Memory B cell (primary cell): ENCODE measurements at places on chromosomes 7 and 10.

DNA sequence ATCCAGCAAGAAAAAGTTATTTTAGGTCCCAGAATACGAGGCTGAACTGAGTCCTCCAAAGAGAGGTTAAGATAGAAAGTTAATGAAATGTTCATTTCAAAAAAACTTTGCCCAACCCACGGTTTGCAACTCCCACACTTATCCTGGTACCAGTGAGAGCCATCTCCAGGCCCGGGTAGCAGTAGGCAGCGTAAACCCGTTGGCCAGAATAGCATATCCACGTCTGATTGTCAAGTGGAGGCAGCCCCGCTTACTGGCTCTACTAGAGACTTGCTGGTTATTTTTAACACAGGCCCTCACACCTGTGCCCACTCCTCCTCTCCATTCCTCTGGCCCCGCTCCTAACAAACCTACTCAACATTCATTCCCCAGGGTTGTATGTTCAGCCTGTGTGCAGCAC is 109.7 kb downstream of the HIP1 start:
- DNase-seq = no peak

- DNase-seq = no peak
Measured at GRCh38 chr10:117271427-117271826, 30.5 kb downstream of the SLC18A2 start.

DNA sequence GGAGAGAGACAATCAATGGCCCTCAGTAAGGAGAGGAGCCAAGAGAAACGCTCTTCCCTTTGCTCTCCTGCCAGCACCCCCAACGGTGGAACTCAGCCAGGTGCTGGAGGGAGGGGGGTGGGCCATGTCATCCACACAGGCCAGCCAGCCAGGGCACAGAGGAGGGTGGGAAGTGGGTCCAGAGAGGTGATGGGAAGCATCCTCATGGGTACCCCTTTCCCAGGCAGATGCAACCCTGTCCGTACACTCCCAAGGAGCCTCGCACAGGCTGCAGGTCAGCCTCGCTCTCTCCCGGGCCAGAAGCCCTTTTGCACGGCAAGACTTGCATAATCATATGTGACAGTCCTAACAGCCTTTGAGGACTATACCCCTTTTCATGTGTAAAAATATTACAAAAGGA is 142.0 kb upstream of the NAMPT start:
- no peak for DNase-seq

- DNase-seq = no peak
Measured at GRCh38 chr10:56867236-56867635, 506.2 kb upstream of the ZWINT start.

DNA sequence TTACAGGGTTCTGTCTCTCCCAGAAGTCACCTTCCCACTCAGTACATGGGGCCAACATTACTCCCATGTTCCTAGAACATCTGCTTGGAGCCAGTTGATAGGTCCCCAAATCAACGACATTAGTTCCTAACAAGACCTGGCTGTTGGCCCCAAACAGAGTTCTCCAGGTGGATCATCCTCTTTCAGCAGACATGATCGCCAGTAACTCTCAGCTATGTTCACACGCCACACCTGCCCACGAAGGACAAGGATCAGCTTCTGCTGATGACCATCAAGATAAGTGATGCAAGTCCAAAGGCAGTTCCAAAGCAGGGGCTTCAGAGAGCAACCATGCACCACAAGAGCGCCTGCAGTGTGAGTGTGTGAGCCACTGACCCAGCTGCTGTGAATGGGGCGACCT is 11.0 kb downstream of the ZNF777 start:
- DNase-seq = no peak

- DNase-seq = no peak
Measured at GRCh38 chr10:132918264-132918616, 24.1 kb downstream of the CFAP46 start.

- DNase-seq = no peak
Measured at GRCh38 chr7:46414946-46415345, 493.9 kb upstream of the IGFBP3 start.

- DNase-seq = peak; percentile 56
Measured at GRCh38 chr10:26437637-26438461, at the start of gene APBB1IP. Gene APBB1IP, plus strand, starts transcription at chr10:26438341. Its CDS starts 53,986 bp downstream, at chr10:26492327.

- no peak for DNase-seq
Measured at GRCh38 chr7:117283779-117284178, 39.1 kb downstream of the WNT2 start.

DNA sequence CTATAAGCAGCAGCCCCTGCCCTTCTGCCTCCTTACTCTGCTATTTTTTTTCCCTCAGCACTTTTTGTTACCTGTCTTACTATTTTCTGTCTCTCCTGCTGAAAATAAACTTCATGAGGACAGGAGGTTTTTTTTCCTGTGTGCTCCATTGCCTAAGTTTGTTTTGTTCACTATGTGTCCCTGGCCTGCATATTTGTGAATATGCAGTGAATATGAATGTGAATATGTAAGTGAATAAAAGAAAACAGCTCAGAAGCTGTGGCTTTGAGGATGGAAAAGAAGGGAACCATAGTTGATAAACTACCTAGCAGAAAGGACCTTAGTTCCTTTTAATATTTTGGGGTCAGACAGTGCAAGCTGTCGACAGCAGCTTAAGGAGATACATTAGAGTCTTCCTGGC is 34.9 kb downstream of the PCBD1 start:
- DNase-seq = no peak

GRCh38 chr7:12685550-12685949 is 1.9 kb upstream of the ARL4A start:
- peak; percentile 22 for DNase-seq

GRCh38 chr7:149624419-149625339 is 127.1 kb upstream of the ZNF746 start:
- DNase-seq = peak; percentile 94

DNA sequence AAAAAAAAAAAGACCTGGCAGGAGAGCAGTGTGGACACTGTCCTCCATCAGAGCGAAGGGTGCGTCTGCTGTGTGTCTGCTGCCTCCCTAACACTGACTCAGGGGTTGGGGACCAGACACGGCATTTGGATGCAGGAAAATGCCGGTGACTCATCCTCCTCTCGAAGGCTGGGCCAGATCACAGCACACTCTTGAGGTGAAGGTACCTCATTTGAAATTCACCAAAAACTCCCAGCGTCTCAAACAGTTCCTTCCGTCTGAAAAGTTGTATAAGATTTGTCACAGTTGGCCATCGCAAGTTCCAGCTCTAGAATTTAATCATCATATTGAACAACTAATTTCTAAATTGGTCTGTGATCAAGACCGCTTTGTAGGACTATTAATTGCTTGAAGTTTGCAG is 118.1 kb upstream of the LYZL2 start:
- no peak for DNase-seq

GRCh38 chr7:155918720-155919390 is 106.6 kb upstream of the SHH start:
- DNase-seq = no peak

- DNase-seq = no peak
Measured at GRCh38 chr10:21831986-21832820, 171.3 kb downstream of the DNAJC1 start.

DNA sequence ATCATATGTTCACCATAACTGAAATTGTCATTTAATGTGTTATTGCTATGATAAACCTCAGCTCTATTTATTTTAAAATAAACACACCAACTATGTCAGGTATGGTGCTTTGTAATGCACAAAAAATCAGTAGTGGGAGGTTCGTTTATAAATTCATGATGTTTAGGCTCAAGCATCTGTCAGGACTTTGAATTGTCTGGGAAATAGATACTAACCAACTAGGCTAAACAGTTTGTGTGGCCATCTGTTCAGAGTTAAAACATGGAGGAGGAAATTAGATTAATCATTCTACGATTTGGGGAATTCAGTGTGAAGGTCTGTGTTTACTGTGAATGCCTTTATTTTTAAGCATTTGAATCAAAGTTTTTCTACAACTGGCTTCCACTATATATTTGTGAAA is 212.6 kb upstream of the FZD8 start:
- no peak for DNase-seq

- DNase-seq = peak; percentile 45
Measured at GRCh38 chr7:4725014-4725849, 43.1 kb downstream of the FOXK1 start.

DNA sequence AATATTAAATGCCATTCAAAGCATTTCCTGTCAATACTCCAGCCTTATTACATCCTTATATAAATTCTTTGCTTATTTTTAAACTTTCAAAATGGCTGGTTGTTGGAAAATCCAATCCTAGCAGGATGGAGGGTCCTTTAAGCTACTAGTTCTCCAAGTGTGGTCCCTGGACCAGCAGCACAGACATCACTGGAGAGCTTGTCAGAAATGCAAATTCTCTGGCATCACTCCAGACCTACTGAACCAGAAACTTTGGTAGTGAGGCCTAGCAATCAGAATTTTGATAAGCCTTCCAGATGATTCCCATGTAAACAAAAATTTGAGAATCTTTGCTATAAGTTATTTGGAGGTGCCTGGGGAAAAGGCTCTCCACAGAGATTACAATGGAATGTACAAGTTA is 43.8 kb downstream of the CALCR start:
- no peak for DNase-seq

DNA sequence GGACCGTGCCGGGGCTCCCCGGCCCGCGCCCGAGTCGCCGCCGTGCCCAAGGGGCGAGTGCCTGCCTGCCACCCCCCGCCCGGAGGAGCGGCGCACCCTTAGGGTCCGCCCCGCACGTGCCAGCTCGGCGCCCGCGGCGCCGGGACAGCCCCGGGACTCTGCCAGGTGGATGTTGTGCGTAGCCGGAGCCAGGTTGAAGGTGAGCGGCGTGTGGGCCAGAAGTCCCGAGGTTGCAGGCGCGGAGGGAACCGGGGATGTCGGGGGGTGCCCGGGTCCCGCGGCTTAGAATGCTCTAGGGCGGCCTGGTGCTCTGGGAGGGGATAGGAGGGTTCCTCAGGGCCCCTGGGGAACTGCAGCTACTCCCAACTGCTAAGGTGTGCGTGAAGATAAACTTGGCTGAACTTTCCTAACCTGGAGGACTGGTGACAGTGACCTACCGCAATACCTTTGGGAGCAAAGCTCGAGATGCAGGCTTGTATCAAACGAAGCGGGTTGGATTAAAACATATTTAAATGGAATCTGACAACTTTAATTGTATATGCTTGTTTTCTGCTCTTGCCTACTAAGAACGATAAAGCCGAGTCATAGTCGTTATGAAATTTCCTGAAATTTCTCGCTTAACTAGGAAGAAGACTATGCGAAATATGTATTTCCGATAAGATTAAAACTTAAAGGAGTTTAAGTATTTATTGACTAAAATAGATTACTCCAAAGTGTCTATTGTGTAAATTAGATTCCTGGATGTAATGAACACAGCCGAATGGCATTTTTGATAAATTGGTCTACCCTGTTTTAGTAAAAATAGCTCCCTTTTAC is at the start of gene CUX1:
TSS of gene CUX1 (plus strand) at position 156 of the 816 bp plus-strand sequence. CDS start at position 170, 14 bp downstream.
- peak; percentile 26 for DNase-seq

- DNase-seq = no peak
Measured at GRCh38 chr7:27782849-27783248, 42.9 kb downstream of the TAX1BP1 start.

- no peak for DNase-seq
Measured at GRCh38 chr10:44990302-44990655, 10.4 kb upstream of the ZNF22 start.

- no peak for DNase-seq
Measured at GRCh38 chr10:106612381-106612780, 552.1 kb downstream of the SORCS1 start.

- no peak for DNase-seq
Measured at GRCh38 chr7:29271319-29271658, 76.7 kb downstream of the CHN2 start.

- DNase-seq = no peak
Measured at GRCh38 chr10:96212911-96213310, 58.5 kb downstream of the BLNK start.

DNA sequence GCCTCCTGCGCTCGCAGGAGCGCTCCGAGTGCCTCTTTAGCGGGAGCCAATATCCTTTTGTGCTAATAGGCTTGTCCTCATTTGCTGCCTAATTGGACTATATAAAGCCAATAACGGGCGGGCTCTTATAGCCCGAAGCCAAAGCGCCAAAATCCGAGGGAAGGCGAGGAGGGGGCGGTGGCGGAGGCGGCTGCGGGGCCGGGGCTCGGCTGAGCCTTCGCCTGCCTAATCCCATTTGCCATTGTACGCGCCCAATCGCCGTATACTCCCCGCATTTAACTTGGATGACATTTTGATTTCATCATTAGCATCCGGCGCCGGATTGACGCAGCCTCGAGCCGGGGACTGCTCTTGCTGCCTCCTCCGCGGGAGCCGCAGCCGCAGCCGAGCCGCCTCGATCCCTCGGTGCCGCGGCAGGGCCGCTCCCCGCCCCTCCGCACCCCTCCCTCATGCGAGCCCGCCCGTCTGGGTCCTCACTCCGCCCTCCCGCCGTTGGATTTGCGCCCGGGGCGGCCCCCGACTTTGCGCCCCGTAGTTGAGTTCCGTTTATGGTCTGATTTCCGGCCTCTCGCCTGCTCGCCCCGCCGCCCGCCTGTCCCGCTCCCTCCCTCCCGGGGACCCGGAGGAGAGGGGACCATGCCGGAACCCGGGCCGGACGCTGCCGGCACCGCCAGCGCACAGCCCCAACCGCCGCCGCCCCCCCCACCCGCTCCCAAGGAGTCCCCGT is at the start of gene HMX3:
TSS of gene HMX3 (plus strand) at position 556 of the 727 bp plus-strand sequence. CDS start at position 637, 81 bp downstream.
- peak; percentile 38 for DNase-seq

DNA sequence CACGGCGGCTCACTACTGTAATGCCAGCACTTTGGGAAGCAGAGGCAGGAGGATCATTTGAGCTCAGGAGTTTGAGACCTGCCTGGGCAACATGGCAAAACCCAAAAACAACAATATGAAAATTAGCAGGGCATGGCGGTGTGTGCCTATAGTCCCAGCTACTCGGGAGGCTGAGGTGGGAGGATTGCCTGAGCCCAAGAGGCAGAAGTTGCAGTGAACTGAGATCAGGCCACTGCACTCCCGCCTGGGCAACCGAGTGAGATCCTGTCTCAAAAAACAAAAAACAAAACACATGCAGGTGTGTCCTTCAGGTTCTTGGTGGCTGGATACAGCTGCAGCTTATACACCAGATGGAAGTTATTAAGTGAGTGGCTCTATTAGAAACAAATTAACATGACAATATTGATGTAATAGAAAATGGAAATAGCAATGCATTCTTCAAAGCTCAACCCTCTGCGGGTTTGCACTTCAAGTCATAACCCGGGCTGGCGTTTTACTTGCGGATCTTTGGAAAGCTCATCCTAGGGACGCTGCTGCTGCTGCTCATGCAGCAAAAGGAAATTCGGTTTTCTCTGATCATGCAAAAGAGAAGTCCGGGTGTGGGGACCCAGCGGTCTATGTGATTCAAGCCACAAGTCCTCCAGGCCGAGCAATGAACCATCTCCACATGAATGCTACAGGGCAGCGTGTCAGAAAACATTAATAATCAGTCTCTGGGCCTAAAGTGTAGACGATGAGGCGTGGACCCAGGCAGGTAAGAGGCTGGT is 281.9 kb downstream of the PRPF18 start:
- DNase-seq = no peak
